ENCODE measurements at places on chromosomes 16 and 17.

GRCh38 chr17:14745541-14745940 lies 444.7 kb downstream of the HS3ST3B1 start:
- no peak for DNase-seq

DNA sequence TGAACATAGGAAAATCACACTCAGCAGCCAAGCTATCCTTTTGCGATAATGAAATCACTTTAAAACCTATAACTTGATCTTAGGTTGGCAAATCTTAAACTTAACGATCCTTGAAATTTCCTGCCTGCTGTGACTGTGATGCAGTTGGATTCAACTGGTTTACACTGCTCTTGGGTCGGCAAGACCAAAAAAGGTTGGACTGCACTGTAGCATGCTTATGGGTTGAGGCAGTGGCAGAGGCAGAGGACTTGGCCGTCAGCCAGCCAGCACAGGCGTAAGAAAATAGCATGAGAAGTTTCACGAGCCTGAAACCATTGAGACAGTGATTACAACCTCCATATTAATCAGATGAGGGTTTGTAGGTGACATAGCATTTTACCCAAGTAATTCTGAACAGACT lies 21.4 kb downstream of the WSB1 start:
- DNase-seq = peak; percentile 87

DNA sequence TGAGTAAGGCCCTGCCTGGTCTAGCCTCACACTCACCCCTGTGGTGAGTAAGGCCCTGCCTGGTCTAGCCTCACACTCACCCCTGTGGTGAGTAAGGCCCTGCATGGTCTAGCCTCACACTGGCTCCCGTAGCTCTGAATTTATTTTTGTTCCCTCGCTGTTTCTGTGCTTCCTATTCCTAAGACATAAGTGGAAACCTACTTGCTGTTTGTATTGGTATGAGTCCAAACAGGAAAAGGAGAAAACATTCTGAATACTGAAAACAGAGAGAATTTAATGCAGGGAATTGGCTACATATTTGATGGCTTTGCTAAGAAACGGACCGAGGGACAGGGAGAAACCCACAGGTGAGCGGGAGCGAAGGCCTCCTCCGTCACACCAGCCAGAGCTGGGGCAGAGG lies 267.8 kb downstream of the FOXL1 start:
- no peak for DNase-seq

DNA sequence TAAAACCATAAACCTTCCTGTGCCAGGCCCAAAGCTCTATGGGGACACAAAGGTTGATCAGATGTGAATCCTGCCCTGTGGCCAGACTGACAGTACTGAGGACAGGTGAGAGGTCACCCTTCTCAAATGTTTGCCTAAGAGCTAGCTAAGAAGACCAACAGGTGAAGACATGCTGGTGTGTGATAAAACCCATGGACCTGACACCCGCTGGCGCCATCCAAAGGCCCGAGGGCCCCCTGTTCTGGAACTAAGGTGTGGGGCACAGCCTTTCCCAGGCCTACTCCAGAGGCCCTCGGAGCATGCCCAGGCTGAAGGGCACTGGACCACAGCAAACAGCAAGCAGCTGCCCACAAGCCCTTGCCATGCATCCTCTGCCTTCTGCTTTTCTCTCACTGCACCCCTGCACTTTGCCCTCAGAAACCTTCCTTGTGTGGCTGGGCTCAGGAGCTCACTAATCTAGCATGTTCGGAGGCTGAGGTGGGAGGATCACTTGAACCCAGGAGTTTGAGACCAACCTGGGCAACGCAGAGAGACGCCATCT lies 5.2 kb upstream of the CDK3 start:
- DNase-seq = no peak

- DNase-seq = no peak
Observed at GRCh38 chr16:53991754-53992378, 287.9 kb downstream of the FTO start.

DNA sequence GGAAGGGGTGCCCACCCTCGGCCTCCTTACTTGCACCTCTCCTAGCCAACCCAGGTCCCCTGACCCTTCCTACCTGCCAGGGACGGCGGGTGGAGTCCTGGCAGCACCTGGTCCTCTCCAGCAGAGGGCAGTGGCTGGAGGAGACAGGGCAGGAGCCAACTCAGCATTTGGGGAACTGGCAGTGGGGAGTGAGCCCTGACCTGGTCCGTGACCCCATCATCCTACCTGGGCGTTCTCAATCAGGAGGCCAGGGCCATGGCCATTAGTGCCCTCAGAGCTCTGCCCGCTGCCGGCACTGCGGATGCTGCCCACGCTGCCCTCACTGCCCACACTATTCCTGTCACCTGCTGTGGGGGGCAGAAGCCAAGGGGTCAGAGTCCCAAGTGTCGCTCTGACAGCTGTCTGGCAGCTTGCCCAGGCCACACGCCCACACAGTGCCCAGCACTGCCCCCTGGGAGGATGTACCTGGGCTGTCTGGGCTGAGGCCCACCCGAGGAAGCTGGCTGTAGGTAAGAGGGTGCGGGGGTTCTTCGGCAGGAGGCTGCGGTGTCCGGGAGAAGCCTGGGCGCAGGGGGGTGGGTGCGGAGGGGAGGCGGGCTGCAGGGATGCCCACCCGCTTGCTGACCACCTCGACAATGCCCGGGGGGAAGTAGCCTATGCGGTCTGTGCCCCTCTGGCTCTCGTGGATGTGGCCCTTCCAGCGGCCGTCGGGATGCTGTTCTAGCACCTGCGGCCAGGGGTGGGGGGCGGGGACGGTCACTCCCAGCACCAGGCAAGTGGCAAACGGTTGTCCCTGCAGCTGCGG lies 10.8 kb downstream of the CASKIN2 start:
- DNase-seq = peak; percentile 47

DNA sequence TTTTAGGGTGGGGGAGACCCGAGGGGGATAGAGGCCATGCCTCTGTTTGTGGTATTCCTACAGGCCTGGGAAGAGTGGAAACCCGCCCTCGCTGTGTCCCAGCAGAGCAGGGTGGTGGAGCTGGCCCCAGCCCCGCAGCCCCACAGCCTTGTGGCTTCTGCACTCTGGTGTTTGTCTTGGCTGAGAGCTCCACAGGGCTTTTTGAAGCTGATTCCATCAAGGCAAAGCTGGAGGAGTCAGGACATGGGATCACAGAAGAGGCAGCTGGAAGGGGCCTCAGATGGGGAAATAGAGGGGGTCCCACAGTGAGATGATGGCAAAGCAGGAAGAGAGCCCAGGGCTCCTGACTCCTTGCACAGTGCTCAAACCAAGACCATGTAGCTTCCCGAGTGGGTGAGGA lies 5.0 kb upstream of the WFIKKN2 start:
- DNase-seq = no peak

GRCh38 chr17:67671493-67671892 lies 46.2 kb upstream of the NOL11 start:
- DNase-seq = no peak

DNA sequence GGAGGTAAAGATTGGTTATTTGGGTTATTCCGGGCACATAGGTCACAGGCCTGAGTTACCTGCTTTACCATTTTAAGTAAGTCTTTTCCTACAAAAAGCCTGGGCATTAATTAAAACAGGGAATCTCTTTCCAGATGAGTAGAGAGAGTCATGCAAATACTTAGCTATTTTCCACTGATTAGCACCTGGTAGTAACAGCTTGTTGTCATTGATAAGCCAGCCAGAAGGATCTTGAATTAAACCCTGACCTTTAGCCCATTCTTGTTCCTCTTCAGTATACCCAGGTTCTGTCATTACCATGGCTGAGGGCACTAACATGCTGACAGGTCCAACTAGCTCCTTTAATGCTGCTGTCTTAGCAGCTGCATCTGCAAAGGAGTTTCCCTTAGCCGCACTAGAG lies 44.4 kb upstream of the ARL4D start:
- peak; percentile 77 for DNase-seq

- no peak for DNase-seq
Observed at GRCh38 chr17:12007466-12007865, 10.2 kb upstream of the ZNF18 start.

DNA sequence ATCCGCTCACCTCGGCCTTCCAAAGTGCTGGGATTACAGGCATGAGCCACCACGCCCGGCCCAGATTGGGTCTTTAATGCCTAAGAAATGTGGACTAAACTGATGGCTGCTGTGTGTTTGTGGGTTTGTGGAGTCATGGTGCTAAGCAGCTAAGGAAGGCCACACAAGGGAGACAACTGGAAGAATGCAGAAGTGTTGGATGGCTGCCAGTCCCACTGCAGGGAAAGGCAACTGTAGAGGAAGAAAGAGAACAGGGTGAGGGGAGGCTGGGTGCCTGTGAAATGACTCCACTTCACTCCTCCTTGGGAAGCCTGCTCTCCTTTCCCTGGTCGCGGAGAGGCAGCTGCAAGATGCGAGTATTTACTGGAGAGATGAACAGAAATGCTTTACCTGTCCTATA lies 23.5 kb upstream of the SIAH1 start:
- DNase-seq = no peak

DNA sequence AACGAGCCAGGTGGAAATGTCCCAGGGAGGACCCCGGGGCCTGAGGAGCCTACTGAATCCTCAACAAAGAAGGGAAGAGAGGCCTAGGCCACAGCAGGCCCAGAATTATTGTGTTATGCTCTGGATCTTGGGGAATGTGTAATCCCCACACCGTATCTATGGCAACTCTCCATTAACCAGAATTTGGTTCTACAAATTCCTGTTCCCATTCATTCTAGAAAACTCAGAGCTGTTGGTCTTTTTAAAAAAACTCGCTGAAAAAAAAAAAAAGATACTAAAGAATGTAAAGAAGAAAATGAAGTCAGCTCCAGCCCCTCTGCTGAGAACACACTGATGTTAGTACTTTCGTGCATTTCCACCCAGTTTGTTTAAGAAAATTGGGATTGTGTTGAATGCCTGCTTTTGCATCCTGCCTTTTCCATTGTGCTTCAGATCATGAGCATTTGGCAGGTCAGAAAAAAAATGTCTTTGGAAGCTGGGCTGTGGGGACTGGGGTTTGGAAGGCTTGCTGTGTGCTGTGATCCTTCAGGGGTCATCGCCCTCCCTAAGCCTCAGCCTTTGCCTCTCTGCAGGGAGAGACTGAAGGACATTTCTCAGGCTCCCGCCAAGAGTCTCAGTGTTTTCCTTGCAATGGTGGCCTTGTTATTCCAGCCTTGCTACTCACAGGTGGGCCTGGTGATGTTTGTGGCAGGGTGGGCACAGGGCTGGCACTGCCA lies 69.5 kb downstream of the SREBF1 start:
- no peak for DNase-seq

- DNase-seq = no peak
Observed at GRCh38 chr17:49061524-49061943, 64.3 kb downstream of the IGF2BP1 start.

GRCh38 chr17:38791162-38791561 lies 8.2 kb downstream of the PIP4K2B start:
- no peak for DNase-seq

- DNase-seq = no peak
Observed at GRCh38 chr17:82776454-82776853, 24.6 kb downstream of the TBCD start.

DNA sequence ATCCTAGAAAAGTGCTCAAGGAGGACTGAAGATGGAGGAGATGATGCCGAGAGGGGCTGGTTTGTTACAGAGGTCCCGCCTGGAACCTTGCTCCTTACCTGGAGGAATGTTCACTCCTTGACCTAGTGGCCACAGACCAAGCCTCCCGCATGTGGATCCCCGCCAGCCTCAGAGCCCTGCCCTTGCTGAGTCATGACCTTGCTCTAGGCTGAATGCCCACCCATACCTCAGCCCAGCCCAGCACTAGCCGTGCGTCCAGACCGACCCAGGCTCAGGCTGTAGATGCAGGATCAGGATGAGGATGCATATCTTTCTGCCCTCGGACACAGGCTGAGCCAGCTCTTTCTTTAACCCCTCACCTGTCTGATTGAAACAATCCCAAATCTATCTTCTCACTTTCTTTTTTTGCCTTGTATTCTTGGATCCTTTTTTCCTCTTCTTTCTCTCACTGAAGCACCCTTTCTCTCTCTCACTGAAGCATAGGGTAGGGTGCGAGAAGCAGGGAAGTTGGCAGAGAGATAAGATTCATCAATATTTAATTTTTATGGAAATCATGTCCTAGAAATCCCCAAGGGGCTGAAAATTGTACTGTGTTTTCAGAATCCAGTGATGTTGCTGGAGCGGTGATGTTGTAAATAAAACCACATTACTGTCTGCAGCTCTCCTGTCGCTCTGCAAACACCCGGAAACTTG lies 34.9 kb downstream of the WSCD1 start:
- DNase-seq = no peak

GRCh38 chr17:17569691-17570090 lies 21.8 kb downstream of the PEMT start:
- no peak for DNase-seq

DNA sequence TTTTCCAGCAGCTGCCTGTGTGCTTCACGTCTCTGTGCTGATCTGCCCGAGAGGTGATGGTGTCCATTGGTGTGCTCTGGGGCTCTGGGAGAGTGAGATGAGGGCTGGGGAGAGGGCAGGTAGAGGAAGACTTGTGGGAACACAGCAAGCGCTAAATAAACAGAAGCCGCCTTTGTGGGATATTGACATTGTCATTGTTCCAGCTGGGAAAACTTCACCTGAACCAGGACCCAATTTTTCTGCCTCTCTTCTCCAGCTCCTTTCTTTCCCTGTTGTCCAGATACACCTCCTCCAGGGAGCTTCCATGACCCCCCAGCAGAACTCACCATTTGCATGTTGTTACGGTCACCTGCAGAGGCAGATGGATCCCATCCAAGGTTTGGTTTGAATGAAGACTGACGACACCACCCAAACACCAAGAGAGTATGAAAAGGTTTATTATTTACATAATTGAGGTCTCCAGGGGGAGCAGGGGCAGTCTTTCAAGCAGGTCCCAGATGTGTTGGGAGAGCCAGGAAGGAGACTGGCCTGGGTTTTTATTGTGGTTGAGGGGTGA lies 3.6 kb upstream of the ITGA3 start:
- no peak for DNase-seq

GRCh38 chr16:46914556-46915201 lies 30.5 kb downstream of the GPT2 start:
- no peak for DNase-seq

GRCh38 chr17:76588182-76588581 lies 2.5 kb upstream of the ST6GALNAC2 start:
- DNase-seq = no peak

GRCh38 chr16:80200079-80200478 lies 340.7 kb upstream of the DYNLRB2 start:
- no peak for DNase-seq

GRCh38 chr17:79622776-79623175 lies 11.9 kb upstream of the RBFOX3 start:
- no peak for DNase-seq

DNA sequence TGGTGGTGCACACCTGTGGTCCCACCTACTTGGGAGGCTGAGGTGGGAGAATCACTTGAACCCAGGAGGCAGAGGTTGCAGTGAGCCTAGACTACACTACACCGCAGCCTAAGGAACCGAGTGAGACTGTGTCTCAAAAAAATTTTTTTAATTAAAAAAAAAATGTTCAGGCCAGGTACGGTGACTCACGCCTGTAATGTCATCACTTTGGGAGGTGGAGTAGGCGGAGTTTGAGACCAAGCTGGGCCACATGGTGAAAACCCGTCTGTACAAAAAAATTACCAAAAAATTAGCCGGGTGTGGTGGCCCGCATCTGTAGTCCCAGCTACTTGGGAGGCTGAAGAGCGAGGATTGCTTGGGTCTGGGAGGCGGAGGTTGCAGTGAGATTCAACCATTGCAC lies 3.6 kb upstream of the FAM222B start:
- DNase-seq = no peak

GRCh38 chr16:48280546-48280945 lies 33.2 kb upstream of the ABCC11 start:
- no peak for DNase-seq
